ENCODE measurements at places on chromosomes 11 and 22. TPM values are rescaled to one million over a fixed set of nuclear protein-coding genes. Genes with fewer than 3 reads are reported as not detected.

The B4GALNT4 gene
- 0.16 TPM for total RNA-seq

The SULT4A1 gene
- not detected for total RNA-seq

The HBG2 gene
- not detected for total RNA-seq

The SCARF2 gene
- total RNA-seq: 4.4 TPM

The SEC14L2 gene
- 9.6 TPM for total RNA-seq

The BRSK2 gene
- total RNA-seq: under 0.01 TPM

The TSPAN32 gene
- not detected for total RNA-seq

The SIDT2 gene
- 16.2 TPM for total RNA-seq

The CRYBB3 gene
- total RNA-seq: not detected

The ZNF70 gene
- total RNA-seq: 3.1 TPM

The ANGPTL5 gene
- total RNA-seq: not detected

The VPREB1 gene
- not detected for total RNA-seq

The OR2D2 gene
- 0.19 TPM for total RNA-seq

Measured in bladder microvascular endothelial cell (primary cell).